ENCODE measurements at places on chromosomes 1 and 21.

- DNase-seq: no peak
Measured at GRCh38 chr1:41713557-41714327, 205.0 kb downstream of the HIVEP3 start.

GRCh38 chr1:93842750-93843500 lies 36.1 kb downstream of the DNTTIP2 start:
- DNase-seq: no peak

GRCh38 chr1:30627994-30628393 lies 95.4 kb downstream of the MATN1 start:
- no peak for DNase-seq

DNA sequence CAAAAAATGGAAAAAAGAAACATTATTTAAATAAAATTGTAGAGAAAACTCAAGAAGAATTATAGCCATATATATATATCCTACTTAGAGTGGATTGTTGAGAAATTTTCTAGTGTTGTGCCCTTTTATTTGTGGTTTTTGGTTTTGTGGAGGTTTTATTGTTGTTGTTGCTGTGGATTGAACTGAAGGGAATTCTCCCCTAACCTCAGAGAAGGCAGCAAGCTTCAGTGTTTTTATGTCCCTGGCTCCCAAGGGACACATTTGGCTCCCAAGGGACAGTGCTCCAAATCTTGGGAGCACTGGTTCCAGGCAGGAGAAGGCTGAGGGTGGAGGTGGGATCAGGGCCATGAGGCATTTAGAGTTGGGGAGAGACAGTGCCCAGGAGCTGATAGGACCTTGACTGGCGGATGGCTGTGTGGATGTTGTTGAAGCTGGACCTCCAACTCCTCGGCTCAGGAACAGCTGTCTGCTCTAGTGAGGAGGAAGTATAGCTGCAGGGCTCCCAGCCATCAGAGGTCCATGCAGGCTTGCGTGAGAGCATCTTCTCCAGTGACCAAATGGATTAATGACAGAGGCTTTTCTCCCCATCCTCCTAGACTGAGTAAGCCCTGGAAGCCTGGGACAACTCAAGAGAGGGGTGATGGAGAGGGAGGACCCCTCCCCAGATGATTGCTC lies 100.5 kb downstream of the TEX35 start:
- no peak for DNase-seq

DNA sequence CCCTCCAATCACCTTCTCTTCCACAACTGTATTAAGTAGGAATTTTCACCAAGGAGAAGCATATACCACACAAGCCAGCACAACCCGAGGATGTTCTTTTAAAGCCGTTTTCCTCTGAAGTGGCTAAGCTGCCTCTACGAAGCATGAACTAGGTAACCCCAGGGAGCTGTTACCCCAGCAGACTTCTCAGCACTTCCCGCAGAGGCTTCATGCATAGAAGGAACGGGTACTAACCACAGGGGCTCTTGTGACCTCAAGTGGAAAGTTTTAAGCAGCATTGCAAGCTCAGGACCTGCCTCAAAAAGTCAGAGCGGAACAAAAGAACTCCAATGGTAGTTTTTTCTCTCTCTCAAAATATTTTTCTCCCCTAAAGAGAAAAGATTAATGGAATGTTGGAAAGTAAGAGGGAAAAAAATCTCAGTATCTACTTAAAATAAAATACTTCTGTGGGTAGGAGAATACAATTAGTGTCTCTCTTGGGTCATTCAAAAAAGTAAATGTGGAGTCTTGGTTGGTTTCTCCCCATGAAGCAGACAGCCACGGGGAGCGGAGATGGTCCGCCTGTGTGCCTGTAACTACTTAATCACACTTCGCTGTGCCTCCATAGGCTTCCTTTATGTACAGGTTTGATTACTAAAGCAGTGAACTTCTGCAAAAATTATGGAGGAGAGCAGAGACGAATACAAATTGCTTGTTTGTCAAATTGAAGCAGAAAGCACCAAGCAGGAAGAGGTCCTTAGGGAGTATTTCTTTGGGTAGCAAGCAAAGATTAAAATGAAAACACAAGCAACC lies 40.9 kb downstream of the STX6 start:
- no peak for DNase-seq

Measured in C1 segment of cervical spinal cord (tissue), 14 donors.